ENCODE measurements at places on chromosomes 3 and 15.

DNA sequence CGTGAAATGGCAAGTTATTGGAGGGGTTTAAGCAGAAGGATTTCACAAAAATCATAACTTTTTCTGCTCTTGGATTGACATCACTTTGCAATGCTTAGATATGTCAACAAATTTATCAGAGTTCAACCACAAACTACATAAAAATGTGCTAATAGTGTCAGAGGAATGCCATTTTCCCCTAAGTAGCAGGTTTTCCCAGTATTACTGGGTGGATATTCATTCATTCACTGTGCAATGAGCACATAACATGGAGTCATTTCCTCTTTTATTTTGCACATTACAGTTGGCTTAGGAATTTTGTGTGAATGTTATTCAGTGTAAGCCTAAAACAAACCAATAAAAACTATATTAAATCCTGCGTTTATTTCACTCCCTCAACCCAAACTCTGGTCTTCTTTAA is 537.3 kb upstream of the MCTP2 start:
- DNase-seq: no peak

- no peak for DNase-seq
Observed at GRCh38 chr3:141681390-141681780, 56.7 kb upstream of the RNF7 start.

DNA sequence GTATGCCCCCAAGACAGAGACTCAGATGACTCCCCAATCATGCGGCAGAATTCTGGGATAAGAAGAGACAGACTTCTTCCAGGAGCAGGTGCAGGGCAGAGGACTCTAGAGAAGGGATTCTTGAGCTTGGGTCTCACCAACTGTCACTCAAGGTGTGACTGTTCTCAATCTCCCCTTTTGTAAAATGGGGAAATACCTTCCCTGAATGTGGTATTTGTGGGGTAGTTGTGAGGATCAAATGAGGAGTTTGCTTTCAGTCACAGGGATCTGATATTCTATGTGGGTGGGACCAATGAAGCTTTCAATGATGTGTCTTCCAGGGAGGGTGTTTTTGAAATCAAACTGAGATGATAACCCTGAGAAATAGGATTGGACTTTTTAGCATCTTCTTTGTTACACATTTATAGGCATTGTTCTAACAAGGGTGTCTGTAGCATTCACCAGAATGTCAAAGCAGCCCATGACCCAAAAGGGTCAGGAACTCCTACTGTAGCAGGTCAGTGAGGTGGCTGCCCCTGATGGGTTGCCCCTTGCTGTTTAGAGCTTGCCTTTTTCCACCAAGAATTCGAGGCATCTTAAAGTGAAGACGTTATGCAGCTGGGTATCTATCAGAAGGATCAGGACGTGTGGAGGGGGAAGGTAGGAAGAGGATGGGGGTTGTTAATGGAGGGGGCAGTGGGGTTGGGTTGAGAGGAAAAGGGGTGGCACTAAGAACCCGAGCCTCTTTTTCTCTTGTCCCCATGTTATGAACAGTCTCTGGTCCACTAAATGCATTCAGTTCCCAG is 28.8 kb downstream of the UMPS start:
- DNase-seq: no peak

DNA sequence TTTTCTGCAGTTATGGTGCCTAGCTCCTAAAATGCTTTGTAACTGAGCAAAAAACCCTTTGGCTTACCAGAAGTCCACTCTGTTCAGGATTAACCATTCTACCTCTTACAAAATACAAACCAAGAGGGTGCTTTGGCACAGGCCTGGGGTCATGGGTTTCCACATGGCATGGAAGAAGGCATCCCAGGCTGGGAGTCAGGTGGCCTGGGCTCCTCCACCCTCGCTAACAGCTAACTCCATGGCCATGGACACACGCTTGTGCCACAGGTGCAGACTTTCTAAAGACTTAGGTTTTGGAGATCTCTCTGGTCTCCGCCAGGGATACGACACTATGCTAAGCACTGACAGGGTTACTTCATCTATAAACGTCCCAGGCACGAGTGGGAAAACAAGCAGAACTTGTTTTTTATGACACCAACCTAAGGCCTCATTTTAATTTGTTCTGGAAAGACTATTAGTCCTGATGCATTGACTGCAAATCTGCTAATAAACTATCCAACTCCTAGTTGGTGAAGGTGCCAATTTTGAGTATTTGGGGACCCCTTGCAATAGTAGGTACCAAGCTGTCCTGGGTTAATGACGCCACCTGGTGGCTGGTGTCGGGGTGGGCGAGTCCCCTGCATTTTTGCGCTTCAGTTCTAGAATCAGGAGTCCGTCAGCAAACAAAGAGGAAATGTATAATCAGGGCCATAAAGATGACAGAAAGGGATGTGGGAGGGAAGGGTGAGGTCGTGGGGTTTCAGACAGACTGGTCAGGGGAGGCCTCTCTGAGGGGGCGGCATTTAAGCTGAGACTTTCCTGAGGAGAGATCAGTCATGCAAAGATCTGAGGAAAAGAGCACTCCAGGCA is 10.3 kb upstream of the ALDH1A3 start:
- DNase-seq: no peak

DNA sequence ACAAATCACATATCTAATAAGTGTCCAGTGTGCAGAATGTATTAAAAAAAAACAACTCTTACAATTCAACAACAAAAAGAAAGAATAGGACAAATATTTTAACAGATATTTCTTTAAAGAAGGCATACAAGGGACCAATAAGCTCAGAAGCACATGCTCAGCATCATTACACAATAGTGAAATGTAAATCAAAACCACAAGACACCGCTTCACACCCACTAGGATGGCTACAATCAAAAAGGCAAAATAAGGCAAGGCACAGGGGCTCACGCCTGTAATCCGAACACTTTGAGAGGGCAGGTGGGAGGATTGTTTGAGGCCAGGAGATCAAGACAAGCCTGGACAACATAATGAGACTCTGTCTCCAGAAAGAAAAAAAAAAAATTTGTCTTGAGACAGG is 255.6 kb downstream of the MAGI1 start:
- DNase-seq: no peak

- no peak for DNase-seq
Observed at GRCh38 chr3:60698117-60698516, 553.1 kb downstream of the FHIT start.

DNA sequence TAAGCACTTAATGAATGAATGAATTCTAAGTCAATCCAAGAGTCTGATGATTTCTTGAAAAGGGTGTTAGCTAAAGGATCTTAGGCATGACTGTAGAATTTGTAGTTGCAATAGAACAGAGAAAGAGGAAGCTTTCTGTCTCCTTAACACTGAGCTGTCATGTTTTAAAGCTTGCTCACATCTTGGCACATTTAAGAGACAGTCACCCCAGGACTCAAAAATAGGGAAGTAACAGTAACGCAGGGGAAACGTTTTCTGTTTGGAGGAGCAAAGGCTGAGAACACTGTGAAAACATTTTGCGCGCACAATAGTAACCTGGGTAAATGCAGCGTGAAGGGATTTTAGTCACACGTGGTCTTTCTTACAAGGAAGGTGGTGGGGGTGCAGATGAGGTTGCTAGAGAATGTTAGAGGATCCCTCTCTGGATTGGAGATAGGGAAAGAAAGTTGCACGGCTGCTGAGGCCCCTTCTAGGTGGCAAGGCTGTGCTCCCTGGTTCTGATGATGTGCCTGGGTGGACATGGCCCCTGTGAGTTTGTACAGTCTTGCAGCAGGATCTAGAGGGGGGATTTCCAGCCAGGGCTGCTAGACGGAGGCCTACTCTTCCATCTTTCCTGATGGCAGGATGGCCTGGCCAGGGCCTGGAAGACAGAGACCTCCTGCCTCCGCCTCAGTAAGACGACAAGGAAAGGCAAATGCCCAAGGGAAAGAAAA is 12.0 kb downstream of the STARD5 start:
- no peak for DNase-seq

- DNase-seq: no peak
Observed at GRCh38 chr3:48034000-48034516, 17.8 kb upstream of the MAP4 start.

DNA sequence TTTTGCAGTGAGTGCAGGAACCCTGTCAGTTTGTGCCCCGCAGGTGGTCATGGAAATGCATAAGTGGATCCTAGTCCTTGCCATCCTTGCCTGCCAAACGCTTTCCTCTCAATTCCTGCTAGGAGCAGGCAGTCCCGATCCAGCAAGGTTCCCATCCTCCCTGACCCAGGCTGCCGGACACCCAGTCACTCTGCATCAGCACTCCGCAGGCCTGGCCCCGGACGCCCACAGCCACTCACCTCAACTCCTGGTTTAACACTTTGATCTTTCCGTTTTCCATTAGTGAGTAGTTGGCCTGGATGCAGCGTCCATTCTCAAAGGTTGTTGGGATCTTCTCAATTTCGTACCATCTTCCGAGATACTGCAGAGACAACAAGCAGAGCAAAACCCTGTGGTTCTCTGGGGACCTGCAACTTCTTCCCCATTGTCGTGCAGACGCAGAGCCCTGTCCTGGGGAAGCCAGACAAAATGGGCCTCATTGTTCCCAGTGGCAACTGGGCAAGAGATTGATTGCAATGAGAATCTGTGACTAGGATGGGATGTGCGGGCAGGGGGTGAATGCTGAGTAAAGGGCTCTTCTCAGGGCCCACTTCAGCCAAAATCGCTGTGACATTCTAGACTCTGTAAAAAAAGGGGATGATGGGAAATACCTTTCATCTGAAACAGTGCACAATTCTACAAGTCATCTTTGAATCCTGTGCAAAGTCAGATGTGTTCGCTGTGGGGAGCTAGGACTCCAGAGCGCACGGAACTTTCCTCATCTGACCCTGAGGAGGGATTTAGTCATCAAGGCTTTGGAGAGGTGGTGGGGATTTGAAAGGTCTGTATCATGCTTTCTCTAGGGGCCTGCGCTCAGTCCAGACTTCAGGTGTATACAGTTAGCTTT is 9.9 kb downstream of the APOD start:
- no peak for DNase-seq

DNA sequence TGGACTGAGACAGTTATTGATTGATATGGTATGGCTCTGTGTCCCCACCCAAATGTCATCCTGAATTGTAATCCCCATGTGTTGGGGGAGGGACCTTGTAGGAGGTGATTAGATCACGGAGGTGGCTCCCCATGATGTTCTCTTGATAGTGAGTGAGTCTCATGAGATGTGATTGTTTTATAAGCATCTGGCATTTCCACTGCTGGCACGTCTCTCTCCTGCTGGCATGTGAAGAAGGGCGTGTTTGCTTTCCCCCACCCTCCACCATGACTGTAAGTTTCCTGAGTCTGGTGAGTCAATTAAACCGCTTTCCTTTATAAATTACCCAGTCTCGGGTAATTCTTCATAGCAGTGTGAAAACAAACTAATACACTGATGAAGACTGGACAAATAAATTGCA is 105.6 kb upstream of the MELTF start:
- no peak for DNase-seq

DNA sequence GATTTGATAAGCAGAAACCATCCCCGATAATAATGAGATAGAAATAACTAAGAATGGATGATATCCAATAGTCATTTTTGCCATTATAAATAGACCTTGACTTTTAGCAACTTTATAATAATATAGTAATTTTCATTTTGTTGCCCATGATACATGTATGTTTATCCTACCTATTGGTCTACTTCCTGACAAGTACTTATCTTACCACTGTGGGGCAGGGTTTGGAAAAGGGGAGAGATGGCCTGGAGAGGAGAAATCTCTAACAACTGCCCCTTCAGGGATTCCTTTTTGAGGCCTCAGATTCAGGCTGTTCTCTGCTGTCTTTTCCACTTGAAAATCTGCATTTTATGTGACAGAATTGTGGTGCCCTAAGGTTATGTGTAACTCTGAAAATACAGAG is 42.2 kb downstream of the FAM98B start:
- no peak for DNase-seq

- DNase-seq: no peak
Observed at GRCh38 chr15:77464129-77464865, 43.6 kb downstream of the HMG20A start.

DNA sequence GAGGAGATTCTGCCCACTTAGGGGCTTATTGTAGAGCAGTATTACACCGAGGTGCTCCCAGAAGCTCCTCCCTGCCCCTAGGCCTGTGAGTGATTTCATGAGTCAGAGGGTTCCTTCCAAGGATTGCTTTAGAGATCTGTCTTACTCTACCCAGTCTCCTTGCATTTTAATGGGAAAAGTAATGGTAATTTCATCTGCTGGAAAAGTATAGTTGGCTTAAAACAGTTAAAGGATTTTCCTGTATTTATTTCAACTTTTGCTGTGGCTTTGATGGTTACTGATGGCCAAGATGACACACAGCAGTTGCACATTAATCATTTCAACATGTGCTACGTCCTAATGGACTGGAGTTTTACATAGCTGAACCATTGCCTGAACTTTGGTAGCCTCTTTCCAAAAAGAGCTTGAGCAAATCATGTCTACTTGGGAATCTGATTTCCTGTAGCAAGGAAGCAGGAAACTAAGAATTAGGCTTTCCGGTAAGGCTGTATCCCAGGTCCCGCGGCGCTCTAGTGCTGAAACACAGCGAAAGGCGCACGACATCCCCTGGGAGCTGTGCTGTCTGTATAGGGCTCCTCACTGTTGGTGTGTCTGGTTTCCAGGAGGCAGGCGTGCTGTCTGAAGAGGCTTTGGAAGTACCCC is 9.2 kb upstream of the PGPEP1L start:
- DNase-seq: peak; percentile 34

GRCh38 chr15:69478259-69478781 is 25.7 kb downstream of the RPLP1 start:
- peak; percentile 83 for DNase-seq

DNA sequence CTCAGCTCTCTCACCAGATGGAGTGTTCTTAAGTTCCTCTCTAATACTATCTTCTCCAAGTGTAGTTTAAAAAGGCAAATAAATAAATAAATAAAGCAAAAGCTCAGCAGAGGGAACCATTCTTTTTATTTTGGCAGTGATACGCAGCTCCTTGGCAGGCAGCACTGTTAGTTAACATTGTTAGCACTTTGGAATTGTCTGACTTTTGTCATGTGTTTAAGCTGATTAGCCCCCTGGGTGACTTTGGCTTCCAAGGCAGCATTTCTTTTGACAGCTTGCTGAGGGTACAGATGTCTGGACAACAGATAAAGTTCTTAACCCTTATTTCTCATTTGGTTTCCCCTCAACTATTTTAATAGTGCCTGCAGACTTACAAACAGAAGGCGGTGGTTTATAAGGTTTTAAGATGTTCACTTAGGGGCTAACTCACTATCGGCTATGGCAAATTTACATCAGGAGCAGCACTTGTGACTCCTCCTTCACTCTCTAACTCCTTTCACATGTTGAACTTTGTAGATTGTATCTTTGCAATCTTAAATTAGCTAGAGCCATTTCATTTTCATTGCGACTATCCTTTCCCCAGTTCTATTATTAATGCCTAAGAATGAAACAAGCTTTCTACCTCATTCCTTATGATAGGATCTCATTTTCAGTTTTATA is 213.4 kb downstream of the ZBBX start:
- peak; percentile 47 for DNase-seq

DNA sequence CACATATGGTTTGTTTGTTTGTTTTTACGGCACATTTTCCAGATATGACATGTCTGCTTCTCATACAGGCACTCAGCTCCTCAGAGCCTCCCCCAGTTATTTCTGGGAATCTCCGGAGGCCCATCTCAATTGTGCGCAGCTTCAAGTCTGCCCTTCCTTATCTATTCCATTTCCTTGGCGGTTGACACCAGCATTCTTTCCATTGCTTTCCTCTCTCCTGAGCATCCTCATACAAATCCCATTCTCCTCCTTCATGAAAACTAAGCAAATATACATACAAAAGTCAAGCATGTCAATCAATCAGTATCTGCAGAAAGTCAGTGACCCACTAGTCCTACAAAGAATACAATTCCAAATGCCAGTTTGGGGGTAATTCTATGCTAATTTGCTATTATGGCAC is 166.7 kb downstream of the SQOR start:
- no peak for DNase-seq
